ENCODE measurements at places on chromosomes 11 and 22.

DNA sequence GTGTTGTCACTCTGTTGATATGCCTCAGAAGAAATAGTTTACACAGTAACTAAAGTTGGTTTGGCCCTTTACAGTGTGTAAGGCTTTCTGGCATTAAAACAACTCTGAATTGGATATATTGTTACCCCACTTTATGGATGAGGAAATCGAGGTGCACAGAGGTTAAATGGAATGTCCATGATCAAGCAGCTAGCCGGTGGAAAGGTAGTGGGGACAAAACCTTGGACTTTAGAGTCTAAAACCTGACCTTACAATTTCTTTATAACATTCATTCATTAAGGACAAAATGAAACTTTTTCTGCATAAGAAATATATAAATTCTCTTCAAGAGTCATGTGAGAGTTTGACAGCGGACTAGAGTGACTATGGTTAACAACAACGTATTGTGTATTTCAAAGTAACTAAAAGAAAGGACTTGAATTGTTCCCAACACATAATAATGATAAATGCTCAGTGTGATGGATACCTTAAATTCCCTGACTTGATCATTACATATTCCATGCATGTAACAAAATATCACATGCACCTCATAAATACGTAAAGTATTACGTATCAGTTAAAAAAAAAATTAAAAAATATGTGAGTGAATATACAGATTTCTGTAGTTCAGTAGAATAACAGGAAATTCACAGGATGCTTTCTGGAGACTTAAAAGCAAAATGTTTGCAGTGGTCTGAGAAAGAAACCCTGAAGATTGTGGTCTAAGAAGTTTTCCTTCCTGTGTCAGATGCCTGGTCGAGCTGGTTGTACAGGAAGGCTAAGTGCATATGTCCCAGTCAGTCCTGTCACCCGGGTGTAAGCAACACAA, 51.0 kb downstream of the TEAD1 start:
- no peak for DNase-seq

DNA sequence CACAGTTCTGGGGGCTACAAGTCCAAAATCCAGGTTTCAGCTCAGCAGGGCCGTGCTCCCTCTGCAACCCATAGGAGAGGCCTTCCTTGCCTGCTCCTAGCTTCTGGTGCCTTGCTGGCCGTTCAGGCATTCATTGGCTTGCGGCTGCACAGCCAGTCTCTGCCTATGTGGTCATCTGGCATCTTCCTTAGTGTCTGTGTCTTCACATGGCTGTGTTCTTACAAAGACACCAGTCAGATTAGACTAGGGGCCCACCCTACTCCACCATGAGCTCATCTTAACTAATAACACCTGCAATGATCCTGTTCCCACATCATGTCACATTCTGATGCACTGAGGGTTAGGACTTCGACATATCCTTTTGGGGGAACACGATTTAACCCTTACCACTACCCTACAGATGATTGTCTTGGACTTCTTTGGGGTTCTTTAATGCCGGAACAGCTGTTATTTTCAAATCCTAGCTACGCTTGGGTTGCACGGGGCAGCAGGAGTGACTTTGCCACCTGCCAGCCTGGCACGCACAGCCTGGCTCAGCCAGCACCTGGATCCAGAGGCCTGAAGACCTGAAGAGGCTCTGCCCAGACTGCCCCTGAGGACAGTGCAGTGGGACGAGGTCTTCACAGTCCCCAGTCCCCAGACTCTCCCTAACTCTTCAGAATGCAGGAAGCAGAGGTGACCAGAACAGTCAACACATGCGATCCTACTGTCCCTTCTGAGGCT, 7.7 kb upstream of the NEAT1 start:
- DNase-seq, result peak; percentile 31

- no peak for DNase-seq
Measured at GRCh38 chr11:97079244-97079643, 689.4 kb downstream of the JRKL start.

DNA sequence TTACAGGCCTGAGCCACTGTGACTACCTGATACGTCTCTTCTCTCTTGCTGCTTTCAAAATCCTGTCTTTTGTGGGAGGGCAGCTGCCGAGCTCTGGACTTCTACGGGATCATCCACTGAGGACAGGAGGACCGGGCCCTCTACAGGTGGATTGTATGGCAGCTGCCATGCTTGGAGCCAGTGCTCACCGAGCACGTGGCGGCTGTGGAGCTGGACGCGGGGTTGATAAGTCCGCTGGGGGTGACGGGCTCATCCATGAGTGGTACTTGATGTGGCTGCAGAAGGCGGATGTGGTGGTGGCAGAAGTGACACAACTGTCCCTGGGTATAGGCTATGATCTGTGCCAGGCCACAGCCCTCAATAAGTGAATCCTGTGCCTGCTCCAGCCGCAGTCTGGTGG, 1.8 kb upstream of the CYP2D6 start:
- no peak for DNase-seq

DNA sequence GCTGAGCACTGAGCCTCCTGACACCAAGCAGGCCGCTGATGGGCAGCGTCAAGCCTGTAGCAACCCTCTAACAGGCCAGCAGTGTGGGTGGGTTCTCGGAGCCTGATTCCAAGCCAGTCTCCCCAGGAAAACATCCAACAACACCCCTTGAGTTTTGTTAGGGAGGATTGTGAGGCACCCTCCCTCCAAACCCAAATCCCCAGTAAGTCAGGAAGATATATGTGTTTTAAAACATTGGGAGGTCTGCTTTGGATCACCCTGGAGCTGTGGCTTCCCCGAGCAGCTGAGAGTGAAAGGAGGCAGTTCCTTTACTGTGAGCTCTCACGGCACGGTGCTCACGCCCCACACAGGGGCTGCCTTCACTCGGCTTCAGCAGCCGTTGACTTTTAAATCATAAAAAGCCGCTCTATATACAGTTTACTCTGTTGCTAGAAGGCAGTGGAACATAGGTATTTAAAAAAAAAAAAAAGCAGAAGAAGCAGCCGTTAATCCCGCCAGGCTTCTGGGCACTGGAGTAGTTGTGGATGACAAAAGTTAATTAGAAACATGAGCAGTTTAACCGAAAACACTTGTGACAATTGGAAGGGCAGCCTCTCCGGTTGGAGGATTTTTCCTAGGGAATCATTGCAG, 218.6 kb downstream of the NAV2 start:
- DNase-seq, result no peak

GRCh38 chr11:68780829-68781228, 29.5 kb upstream of the TESMIN start:
- DNase-seq, result peak; percentile 88

DNA sequence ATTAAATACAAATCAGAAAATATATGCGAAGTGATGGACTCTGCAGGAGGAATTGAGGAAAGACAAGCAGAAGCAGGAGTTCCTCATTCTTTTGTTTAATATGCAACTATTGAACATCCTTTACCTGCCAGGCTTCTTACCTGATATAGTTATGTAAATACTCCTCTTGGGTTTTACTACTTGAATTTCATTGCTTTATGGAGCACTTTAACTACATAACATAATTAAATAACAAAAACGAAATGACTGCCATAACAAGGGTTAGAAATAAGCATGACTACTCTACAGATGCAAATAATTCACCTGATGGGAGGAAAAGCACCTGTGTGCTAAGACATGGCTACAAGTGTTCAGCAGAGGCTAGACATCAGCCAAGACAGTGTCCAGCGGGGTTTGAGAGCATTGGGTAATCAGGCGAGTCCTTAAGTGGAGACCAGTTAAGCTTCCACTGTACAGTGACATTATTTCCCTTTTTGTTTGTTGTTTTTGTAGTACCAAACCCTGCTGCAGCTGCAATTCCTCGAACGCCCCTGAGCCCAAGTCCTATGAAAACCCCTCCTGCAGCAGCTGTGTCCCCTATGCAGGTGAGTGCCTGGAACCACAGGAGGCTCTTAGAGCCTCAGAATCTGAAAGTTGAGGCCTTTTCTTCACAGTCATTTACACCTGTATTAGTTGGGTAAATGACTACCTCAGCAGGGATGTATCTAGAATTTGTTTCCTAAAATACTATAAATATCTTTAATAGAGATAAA, 67.4 kb downstream of the SPECC1L start:
- no peak for DNase-seq

DNA sequence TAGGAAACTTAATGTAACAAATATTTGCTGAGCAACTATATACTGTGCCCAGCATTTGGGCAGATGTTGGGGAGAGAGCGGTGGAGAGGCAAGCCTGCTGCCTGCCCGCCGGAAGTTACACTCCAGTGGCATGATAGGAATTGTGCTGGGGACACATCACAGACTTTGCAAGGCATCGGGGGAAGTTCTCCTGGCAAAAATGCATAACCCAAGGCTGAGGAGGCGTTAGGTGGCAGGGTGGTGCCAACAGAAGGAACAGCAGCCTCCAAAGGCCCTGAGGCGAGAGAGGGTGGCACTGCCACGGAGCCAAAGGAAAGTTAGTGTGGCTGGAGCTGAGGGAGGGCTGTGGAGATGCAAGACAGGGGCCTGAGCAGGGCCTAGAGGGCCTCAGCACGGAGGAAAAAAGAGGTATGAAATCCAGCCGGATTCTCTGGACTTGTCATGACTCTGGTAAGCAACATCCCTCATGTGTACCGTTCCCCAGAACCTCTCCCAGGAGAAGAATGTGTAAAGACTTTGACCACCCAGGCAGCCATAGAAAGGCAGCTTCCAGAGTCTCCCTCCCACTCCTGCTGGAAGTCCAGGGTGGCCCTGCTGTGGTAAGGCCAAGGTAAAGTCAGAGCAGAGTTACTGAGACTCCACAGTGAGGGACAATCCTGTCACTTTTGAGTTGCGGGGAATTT, 76.1 kb upstream of the RAB1B start:
- no peak for DNase-seq

DNA sequence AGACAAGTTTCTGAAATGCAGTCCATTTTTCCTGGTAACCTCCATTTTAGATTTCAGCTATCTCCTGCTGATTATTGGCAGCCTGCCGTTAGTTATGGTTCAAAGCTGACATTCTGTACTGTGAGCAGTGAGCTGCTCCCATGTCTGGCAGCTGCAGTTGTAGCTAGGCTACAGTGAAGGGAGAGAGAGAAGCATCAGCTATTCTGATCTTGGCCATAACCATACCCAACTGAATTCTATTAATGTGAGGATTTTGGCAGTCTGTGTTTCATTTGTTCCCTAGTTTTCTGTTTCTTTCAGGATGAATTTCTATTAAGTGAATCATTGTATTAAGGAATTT, 33.4 kb downstream of the SIK2 start:
- DNase-seq, result no peak

- no peak for DNase-seq
Measured at GRCh38 chr11:47234669-47235100, 13.9 kb downstream of the ACP2 start.

- DNase-seq, result peak; percentile 5
Measured at GRCh38 chr11:122336706-122337105, 220.7 kb upstream of the BLID start.

DNA sequence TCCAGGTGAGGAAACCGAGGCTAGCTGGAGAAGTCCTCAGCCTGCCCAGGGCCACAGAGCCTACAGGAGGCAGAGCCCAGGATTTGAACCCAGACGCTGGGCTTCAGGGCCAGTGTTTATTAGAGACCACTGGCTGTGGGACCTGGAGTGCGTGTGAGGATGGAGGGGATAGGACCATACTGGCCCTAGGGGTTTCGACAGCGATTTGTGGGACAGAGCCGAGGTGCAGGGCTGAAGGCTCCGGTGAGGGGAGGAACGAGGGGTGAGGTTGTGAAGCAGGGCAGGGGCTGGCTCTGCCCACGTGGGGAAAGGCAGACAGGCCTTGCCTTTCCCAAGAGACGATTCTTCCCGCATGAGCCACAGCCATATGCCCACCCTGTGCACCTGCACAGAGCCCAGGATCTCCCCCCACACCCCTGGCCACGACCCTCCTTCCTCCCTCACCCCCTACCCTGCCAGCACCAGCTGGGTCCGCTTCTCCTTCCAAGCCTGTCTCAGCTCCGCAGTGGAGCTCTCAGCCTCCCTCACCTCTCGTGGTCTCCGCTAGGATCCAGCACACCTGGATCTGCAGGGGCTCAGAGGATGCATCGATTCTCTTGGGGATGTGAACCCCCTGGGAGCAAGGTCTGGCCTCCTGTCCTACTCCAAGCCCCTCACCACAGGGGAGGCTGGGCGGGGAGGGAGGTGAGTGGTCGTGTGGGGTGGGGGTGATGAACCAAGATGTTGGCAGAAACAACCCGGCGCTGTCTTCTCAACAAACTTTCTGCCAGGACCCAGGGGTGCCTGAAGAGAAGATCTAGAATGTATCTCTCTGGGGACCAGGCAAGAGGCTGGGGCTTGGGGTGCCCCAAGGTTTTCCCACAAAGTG, 58.4 kb downstream of the RTL6 start:
- DNase-seq, result no peak

- DNase-seq, result no peak
Measured at GRCh38 chr11:75308116-75308515, 43.3 kb downstream of the ARRB1 start.

All from hematopoietic multipotent progenitor cell treated with erythropoietin and hydrocortisone succinate and interleukin-3 and kit ligand, for 17 days (in vitro differentiated cells).